Naive B cell (primary cell): ENCODE measurements at places on chromosomes 16 and 17. TPM values are rescaled to one million over a fixed set of nuclear protein-coding genes. Genes with fewer than 3 reads are reported as not detected.

DNA sequence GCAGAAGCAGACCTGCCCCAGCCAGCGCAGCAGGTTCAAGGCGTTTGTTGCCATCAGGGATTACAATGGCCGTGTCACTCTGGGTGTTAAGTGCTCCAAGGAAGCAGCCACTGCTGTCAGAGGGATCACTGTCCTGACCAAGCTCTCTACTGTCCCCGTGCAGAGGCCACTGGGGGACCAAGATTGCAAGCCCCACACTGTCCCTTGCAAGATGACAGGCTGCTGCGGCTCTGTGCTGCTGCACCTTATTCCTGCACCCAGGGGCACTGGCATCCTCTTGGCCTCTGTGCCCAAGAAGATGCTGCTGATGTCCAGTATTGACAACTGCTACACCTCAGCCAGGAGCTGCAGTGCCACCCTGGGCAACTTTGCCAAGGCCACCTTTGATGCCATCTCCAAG lies 27.7 kb downstream of the ATPAF2 start:
- no peak overlapping the region for H3K4me3 ChIP-seq
- no peaks in the 10 kb centered on the region for H3K27me3 ChIP-seq
- DNase-seq = no peak

- no peak for DNase-seq
- H3K27ac ChIP-seq = no peak overlapping the region
- H3K36me3 ChIP-seq = no peaks in the 10 kb centered on the region
- H3K4me1 ChIP-seq = peaks cover 40% of the 10 kb centered on the region
- no peak overlapping the region for H3K4me3 ChIP-seq
Observed at GRCh38 chr17:76840443-76840767, 27.8 kb upstream of the MGAT5B start.

- no peak overlapping the region for H3K27ac ChIP-seq
- no peak for DNase-seq
- H3K27me3 ChIP-seq = no peaks in the 10 kb centered on the region
- H3K4me3 ChIP-seq = no peak overlapping the region
- H3K4me1 ChIP-seq = no peaks in the 10 kb centered on the region
Observed at GRCh38 chr16:8996891-8997290, 33.2 kb upstream of the USP7 start.

GRCh38 chr17:77436058-77436442 lies 295.3 kb downstream of the SEC14L1 start:
- no peaks in the 10 kb centered on the region for H3K36me3 ChIP-seq
- DNase-seq = no peak
- peaks cover 98% of the 10 kb centered on the region for H3K4me1 ChIP-seq

GRCh38 chr17:78343543-78344201 lies 16.2 kb downstream of the SOCS3 start:
- peaks cover 64% of the 10 kb centered on the region for H3K4me1 ChIP-seq
- peak overlapping the region; percentile 81 for H3K4me3 ChIP-seq
- H3K27me3 ChIP-seq = no peaks in the 10 kb centered on the region
- DNase-seq = peak; percentile 91

DNA sequence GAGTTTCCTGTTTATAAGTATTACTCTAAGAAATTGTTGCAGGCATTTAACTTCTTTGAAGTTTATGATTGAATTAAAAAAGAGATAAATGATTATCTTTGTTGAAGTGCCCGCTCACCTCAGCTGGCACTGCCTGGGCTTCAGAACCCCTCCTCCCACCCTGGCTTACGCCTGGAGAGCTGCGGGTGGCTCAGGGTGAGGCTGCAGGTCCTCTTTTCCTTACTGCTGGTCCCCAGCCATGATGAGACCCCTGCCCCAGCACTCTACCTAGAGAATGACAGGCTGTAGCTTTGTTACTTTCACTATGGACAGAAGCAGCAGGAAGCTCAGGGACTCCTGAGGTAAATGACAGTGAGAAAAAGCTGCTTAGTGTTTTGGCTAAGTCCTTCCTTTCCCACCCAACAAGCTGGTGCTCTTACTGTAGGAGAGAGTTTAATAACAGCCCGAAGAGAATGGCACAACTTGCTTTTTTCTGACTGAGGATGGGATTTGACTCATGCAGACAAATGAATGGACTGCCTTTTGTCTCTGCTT lies 62.1 kb downstream of the EPN2 start:
- H3K27me3 ChIP-seq = peaks cover 6% of the 10 kb centered on the region
- peaks cover 27% of the 10 kb centered on the region for H3K4me1 ChIP-seq
- no peak for DNase-seq
- no peaks in the 10 kb centered on the region for H3K36me3 ChIP-seq
- no peak overlapping the region for H3K27ac ChIP-seq

GRCh38 chr17:39629898-39630297 lies 3.1 kb downstream of the PPP1R1B start:
- no peak for DNase-seq
- H3K27me3 ChIP-seq = peaks cover 60% of the 10 kb centered on the region
- peaks cover 8% of the 10 kb centered on the region for H3K36me3 ChIP-seq
- no peak overlapping the region for H3K27ac ChIP-seq
- H3K4me1 ChIP-seq = peaks cover 25% of the 10 kb centered on the region
- H3K4me3 ChIP-seq = no peak overlapping the region

Gene DNAH2
- not detected for polyA plus RNA-seq

- peaks cover 26% of the 10 kb centered on the region for H3K36me3 ChIP-seq
- no peak overlapping the region for H3K4me3 ChIP-seq
- no peaks in the 10 kb centered on the region for H3K27me3 ChIP-seq
- H3K4me1 ChIP-seq = peaks cover 36% of the 10 kb centered on the region
Observed at GRCh38 chr16:12271006-12271405, 294.5 kb downstream of the SNX29 start.

GRCh38 chr17:76558198-76559095 lies 18.6 kb downstream of the PRCD start:
- no peaks in the 10 kb centered on the region for H3K27me3 ChIP-seq
- no peak for DNase-seq
- H3K4me1 ChIP-seq = peaks cover 34% of the 10 kb centered on the region
- peak overlapping the region; percentile 98 for H3K4me3 ChIP-seq
- peak overlapping the region; percentile 99 for H3K27ac ChIP-seq

Gene CACNG4
- polyA plus RNA-seq = not detected

- H3K4me3 ChIP-seq = no peak overlapping the region
- no peaks in the 10 kb centered on the region for H3K4me1 ChIP-seq
- H3K27me3 ChIP-seq = peaks cover 11% of the 10 kb centered on the region
- no peak for DNase-seq
- H3K36me3 ChIP-seq = no peaks in the 10 kb centered on the region
Observed at GRCh38 chr17:33941744-33942143, 313.3 kb upstream of the CCL2 start.

Gene ORMDL3
- polyA plus RNA-seq = 181 TPM
